Upper lobe of right lung (tissue), 1 donor: ENCODE measurements at places on chromosomes 11 and 22. TPM values are rescaled to one million over a fixed set of nuclear protein-coding genes. Genes with fewer than 3 reads are reported as not detected.

The RTN4RL2 gene
- 3.2 TPM for total RNA-seq

- no peak for DNase-seq
These were observed 29.4 kb upstream of the PDGFB start for GRCh38 chr22:39273950-39274887.

GRCh38 chr11:122785031-122785541 lies 53.2 kb upstream of the CRTAM start:
- DNase-seq, result no peak

- peak; percentile 86 for DNase-seq
These were observed 21.7 kb downstream of the SLC43A1 start for GRCh38 chr11:57493507-57494503.

DNA sequence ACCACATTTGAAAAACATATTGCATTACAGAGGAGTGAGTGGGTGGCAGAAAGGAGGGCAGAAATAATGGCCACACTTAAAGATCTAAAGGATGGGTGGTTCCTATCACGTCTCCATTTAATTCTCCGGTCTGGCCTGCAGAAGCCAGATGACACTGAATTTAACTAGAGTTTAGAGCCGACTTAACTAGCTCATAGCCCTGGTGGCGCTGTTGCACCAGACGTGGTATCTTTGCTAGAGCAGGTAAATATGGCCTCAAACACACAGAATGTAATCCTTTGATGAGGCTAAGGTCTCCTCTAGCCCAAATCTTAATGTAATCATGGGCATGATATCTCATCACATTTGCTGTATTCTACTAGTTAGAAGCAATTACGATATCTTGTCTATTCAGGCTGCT lies 51.5 kb upstream of the GAL start:
- DNase-seq, result no peak

DNA sequence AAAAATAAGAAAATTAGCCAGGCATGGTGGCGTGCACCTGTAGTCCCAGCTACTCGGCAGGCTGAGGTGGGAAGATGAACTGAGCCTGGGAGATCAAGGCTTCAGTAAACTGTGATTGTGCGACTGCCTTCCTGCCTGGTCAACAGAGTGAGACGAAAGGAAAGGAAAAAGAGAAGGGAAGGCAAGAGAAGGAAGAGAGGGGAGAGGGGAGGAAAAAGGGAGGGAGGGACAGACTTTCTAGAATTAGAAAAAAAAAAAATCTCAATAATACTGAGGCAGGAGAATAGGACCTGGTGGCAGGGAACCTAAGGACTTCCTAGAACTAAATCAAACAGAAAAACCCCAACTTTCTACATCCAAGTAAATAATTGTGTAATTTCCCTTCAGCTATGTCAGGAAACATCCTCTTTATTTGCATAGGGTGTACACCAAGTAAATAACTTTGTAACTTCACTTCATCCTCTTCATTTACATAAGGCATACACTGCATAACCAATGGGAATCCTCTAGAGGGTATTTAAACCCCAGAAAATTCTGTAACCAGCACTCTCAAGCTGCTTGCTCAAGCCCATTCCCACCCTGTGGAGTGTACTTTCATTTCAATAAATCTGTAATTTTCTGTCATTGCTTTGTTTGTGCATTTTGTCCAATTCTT lies 8.7 kb downstream of the SBF2 start:
- no peak for DNase-seq
